Neural progenitor cell (in vitro differentiated cells): ENCODE measurements at places on chromosomes 11 and 22.

DNA sequence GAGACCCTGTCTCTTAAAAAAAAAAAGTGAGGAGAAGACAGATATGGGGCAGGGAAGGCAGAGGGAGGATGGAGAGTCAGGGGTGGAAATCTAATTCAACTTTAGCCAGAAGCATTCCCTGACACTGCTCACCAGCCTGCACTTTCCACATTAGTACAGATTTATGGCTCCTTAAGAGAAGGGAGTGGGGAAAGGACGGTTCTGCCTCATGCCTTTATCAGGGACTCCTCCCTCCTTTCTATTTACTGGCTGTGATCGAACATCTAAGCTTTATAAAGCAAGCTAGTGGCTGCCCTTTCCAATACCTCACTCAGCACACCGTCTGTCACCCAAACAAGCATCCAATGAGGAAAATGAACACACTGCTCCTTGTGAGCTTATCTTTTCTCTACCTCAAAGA is at the start of gene PATE4:
PATE4 (plus strand) TSS at position 301 of the 400 bp plus-strand sequence; CDS start at position 345, 44 bp downstream.
- no peak for DNase-seq

GRCh38 chr11:10155793-10156490 is 138.1 kb downstream of the SBF2 start:
- DNase-seq, result no peak

DNA sequence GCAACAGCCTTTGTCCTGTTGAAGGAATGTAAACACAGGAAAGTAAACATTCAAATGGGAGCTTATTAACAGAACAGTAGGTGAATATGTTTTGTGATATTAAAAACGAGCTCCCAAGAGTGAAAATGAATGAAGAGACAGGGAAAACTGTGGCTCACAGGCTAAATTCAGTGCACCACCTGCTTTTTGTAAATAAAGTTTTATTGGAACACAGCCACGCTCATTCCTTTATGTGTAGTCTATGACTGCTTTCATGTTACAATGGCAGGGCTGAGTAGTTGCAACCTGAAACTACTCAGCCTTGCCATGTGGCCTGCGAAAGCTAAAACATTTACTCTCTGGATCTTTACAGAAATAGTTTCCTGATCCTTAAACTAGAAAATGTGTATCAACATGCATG is 136.9 kb downstream of the MYO18B start:
- no peak for DNase-seq

- no peak for DNase-seq
Observed at GRCh38 chr11:128522943-128523518, 64.3 kb downstream of the ETS1 start.

DNA sequence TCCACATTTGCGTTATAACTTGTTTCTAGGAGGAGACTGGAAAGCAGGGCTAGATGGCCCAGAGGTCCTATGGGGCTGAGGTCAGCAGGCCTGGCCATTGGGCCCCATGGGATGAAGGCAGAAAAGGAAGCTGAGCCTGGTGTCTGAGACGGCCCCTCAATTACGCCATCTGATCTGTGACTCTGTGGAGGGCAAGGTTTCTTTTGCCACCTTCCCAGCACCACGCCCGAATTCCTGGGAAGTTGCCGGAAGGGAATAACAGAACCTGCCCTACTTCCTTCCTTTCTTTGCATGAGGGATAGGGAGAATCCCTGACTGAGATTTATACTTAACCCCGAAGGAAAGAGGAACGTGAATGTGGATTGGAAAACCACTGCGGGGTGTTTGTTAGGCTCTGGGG is 118.1 kb downstream of the MPPED1 start:
- no peak for DNase-seq

GRCh38 chr11:114262681-114263512 is 33.3 kb upstream of the NNMT start:
- DNase-seq, result peak; percentile 77

DNA sequence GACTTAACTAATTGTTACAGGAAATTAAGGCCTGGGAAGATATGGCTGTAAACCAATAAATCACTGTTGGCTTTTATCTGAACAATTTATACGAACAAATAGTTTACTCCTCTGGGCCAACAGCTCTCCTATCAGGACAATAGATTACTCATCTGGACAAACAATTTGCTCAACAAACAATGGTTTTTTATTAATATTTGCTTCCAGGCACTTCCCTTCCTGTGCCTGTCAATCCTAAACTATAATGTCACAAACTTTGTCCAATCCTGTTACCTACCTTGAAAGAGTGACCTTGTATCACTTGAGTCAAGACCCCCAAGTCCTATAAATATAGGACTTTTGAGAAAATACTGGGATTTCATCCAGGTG is 87.6 kb upstream of the OR9Q1 start:
- DNase-seq, result no peak

DNA sequence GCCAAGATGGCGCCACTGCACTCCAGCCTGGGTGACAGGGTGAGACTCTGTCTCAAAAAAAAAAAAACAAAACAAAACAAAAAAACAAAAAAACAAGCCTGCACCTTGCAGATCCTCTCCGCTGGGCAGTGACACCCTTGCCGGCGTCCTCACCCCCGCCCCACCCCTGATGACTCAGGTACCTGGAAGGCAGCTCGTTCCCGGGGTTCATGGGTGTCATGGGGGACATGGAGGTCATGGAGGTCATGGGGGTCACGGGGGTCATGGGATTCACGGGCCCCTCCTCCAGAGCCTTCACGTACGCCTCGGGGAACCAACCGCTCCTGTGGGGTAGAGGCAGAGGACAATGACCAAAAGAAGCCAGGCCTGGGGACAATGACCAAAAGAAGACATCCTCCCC is 3.0 kb upstream of the SLC16A8 start:
- DNase-seq, result no peak

DNA sequence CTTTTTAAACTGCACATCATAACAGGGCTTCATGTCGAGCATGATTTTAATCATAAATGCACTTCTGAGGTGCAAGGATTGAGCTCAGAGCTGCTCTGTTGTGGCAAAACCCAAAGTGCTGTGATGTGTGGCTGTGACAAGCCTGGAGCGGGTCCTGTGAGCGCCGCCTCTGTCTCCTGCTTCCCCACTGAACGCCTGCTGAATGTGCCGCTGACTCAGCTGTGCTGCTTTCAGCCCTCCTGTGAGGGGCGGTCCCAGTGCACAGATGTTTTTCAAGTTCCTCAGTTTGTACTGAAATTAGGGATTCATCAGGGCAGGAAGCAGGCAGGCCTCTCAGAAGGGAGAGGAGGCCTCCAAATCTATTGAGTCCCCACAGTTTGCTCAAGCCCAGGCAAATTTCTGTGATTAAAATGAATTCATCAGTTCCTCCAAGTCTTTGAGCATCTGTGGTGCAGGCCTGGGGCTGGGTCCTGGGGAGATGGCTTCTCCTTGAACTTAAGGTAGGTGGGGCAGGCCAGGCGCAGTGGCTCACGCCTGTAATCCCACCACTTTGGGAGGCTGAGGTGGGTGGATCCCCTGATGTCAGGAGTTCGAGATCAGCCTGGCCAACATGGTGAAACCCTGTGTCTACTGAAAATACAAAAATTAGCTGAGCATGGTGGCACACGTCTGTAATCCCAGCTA is 3.0 kb upstream of the GTSE1 start:
- DNase-seq, result no peak

GRCh38 chr11:22465620-22466019 is 127.4 kb downstream of the SLC17A6 start:
- no peak for DNase-seq

GRCh38 chr11:128095466-128095981 is 491.8 kb downstream of the ETS1 start:
- no peak for DNase-seq

GRCh38 chr11:78187366-78188285 is 800 bp downstream of the KCTD21 start:
- DNase-seq, result no peak

DNA sequence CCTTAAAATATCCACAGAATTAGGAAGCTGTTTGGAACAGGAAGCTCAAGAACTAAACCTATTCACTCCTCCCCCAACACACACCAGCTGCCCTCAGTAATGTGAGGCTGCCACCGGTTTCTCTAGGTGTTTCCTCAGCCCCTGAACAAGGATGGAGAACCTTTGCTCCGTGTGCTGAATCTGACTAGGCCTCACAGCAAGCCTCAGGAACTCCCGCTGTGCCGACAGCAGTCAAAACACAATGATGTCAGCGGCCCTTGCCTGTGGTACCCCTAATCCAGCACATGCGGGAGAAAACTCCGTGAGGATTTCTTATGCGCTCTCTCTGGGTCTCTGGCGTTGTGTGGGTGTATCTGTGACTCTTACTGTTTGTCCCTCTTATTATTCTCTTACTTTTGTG is 153.3 kb downstream of the EFCAB6 start:
- DNase-seq, result peak; percentile 56

DNA sequence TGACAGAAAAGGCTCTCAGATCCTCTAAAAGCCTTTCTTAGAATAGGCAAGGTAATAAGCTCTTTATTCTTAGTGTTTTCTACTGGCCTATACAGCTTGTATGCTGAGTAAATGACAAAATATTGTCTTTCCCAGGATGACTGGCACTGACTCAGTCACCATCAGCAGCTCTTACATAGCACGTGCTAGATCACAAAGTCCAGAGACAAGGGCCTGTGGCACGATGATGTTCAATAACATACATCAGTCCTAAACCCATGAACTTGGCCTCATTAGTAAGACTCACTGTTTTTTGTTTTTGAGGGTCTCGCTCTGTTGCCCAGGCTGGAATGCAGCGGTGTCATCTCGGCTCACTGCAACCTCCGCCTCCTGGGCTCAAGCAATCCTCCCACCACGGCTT is 42.7 kb downstream of the CELF1 start:
- no peak for DNase-seq

- no peak for DNase-seq
Observed at GRCh38 chr11:105975128-105975527, 46.9 kb downstream of the MSANTD4 start.

GRCh38 chr22:29988719-29989118 is 91.5 kb upstream of the HORMAD2 start:
- no peak for DNase-seq

DNA sequence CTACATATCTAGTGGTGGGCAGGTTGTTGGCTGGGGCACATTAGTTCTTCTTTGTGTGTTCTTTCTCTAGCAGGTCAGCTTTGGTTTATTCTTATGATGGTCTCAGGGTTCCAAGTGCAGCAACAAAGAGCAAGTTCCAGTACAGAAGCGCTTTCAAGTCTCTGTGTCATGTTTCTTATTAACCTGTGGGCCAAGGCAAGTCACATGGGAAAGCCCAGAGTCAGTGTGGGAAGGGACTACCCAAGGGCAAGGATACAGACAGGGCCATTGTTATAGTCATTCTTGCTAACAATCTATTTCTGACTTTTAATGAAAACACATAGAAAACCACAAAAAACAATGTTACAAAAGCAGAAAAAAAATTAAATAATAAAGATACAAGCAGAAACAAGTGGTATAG is 754.6 kb downstream of the TBC1D22A start:
- DNase-seq, result no peak

DNA sequence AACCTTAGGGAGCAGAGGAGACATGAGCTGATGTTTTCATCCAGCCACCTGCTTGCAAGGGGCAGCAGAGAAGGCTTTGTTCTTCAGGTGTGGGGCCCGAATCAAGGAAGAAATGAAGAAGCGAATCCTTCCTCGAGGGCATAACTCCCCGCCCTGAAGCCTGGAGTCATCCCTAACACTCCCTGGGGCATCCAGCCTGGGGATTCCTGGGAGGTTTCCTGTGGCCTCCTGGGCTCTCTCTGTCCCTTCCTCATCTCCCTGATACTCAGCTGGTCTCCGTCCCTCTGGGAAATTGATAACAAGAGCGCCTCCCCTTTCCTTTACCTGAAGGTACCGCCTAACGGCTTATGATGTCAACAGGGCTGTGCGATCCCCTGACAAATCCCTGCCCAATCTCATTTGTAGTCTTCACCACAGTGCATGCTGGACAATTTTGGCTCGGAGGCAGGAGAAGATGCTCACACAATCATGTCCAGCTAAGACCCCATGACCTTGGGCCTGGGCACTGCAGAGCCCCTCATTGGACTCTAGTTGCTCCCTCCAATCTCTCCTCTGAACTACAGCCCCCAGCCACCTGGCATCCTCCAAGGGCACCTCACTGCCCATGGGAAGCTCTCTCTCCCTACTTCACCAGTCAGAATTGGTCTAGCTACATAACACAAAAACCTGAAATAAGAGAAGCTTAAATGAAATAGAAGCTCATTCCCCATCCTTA is 80.6 kb upstream of the RTL6 start:
- DNase-seq, result no peak

DNA sequence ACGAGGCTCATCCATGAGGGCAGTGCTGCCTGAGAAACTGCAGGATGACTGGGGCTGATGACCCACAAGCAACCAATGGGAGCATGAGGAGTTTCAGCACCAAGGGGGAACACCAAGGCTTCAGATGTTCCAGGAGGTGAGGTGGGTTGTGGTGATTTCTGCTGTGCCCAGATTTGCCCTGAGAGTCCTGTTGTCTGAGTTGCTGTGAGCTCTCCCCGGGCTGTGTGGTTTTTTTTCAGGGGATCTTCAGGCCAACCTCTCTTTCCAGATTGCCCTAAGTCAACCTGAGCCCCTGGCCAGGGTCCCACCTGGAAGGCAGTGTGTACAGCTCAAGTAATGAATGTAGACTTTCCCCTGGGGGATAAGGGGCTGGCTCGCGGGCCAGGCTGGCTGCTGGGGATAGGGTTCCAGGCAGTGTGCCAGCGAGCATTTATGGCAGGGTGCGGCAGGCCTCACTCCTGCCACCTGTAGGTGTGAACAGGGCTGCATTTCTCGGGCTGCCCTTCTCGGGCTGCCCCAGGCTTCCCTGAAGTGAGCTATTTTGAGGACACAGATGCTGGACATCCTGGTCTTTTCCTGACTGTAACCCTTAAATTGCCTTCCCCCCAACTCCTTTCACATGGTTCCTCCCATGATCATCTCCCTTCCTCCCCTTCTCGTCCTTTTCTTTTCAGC is 9.8 kb downstream of the SLC22A6 start:
- DNase-seq, result peak; percentile 67

GRCh38 chr11:67289651-67290479 is 762 bp downstream of the ANKRD13D start:
- peak; percentile 63 for DNase-seq

GRCh38 chr22:26740253-26740652 is 82.9 kb downstream of the MIAT start:
- DNase-seq, result peak; percentile 31
